ENCODE measurements at places on chromosomes 16 and 17.
A peak's percentile ranks its signal among the peaks of the same experiment; 100 is the strongest.

DNA sequence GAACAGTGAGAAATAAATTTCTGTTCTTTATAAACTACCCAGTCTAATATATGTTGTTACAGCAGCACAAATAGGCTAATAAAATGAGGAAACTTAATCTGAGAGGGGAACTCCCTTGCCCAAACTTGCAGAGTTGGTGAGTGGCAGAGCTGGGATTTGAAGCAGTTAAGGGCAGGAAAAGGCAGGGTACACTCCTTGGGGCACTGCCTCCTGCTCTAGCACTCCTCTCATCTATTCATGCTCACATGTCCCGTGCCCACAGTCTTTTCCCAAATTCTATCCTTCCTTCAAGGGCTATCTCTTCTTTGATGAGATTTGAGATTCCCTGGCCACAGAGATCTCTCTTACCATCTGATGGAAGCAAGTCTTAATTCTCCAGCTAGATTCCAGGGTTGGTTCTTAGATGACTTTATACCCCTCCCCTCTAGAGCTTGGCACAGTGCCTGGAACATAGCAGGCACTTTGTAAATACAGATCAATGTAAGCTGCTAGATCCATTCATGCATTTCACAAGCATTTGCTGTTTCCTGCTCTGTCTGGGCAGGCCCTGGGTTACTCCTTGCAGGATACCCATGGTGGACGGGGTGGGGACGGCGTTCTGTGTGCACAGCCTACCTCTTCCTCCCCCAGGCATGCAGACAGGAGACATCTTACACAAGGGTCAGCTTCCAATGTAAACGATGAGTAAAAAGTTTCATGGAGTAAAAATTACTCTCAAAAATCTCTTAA lies 39.2 kb upstream of the ABCC12 start:
- peak; percentile 18 for DNase-seq

DNA sequence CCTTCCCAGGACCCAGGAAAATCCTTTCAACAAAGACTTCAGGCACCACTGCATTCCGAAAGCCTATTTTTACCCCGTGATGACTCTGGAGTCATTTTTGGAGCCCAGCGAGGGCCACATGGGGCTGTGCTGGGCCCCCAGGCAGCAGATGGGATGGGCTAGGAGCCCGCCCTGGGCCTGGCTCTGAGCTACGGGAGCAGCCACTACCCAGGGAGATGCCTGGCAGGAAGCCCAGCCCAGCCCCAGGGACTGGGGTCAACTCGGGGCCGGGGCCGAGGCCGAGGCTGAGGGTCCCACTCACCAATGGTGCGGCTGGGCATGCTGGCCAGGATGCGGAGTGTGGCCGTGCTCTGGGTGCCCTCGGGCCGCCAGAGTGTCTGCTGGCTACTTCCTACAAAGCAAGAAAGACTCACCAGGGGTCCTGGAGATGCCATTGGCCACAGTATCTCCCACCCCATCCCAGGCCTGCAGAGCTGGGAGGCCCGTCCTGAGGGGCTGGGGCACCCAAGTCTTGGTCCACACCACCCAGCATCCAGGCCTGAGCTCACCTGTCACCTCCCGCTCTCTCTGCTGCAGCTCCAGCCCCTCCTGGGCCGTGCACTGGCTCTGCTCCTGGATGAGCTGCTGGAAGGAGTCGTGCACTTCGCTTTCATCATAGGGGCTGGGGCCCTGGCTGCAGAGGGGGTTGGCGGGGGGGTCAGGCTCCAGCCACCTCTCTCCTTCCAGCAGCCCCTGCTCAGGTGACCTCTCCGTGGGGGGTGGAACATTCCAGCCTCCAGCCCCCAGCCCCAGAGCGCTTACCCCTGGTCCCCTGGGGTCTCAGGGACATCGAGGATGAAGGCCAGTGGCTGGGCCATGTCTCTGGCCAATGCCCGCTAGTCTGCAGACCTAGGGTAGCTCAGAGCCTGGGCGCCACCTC lies 2.3 kb downstream of the TMC6 start:
- no peak for DNase-seq

- no peak for DNase-seq
Observed at GRCh38 chr16:81429045-81429521, 15.5 kb upstream of the CMIP start.

GRCh38 chr16:66204756-66205155 lies 161.7 kb upstream of the CDH5 start:
- DNase-seq: no peak

DNA sequence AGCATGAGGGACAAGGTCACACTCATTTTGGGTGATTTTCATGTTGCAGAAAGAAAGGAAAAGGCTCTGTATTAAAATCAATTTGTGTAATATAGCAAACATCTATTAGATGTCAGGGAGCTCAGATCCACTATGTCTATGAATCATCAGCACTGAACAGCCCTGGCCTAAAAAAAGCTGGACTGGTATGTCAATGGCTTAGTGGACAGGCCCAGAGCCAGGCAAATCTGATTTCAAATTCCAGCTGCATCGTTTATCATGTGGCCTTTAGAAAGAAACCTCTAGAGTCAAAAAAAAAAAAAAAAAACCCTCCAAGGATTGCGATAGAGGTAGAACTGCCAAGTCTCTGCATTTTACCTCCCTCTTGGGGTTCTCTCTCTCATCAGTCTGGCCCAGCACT lies 5.4 kb downstream of the GAS7 start:
- no peak for DNase-seq

- no peak for DNase-seq
Observed at GRCh38 chr16:24045641-24046040, 209.9 kb downstream of the PRKCB start.

DNA sequence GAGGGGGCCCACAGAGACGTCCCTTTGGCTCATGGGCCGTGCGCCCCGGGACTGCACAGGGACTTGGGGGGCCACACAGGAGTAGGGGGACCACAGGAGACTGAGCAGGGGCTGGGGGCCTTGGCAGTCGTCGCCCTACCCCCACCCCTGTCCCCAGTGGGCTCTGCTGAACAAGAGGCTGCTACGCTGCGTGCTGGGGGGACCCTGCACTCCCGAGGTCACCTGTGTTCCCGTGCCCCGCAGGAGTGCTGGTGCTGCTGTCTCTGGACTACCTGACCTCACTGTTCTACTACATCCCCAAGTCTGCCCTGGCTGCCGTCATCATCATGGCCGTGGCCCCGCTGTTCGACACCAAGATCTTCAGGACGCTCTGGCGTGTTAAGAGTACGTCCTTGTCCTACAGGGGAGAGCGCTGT lies 14.4 kb upstream of the RNF213 start:
- DNase-seq: no peak

GRCh38 chr17:79930877-79931816 lies 91.9 kb upstream of the CBX4 start:
- DNase-seq: peak; percentile 38

- DNase-seq: no peak
Observed at GRCh38 chr16:29925105-29925756, 795 bp downstream of the KCTD13 start.

DNA sequence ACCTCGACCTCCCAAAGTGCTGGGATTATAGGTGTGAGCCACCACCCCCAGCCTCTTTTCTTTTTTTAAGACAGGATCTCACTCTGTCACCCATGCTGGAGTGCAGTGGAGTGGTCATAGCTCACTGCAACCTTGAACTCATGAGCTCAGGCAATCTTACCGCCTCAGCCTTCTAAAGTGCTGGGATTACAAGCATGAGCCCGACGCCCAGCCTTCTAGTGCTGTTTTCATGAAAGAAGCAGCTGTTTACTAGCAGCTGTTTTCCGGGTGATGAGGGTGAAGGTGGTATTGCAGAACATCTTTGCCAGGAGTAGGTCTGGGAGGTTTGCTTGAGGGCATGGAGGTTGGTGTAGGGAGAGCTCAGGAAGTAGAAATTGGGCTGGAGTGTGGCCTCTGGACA lies 2.0 kb downstream of the ADCY7 start:
- DNase-seq: no peak

- no peak for DNase-seq
Observed at GRCh38 chr17:39009581-39010001, 42.4 kb upstream of the FBXO47 start.

- peak; percentile 68 for DNase-seq
Observed at GRCh38 chr17:38598536-38598935, 7.2 kb downstream of the SRCIN1 start.

GRCh38 chr17:68048996-68049395 lies 13.5 kb downstream of the KPNA2 start:
- DNase-seq: no peak

GRCh38 chr17:68640242-68640989 lies 39.2 kb upstream of the FAM20A start:
- no peak for DNase-seq

DNA sequence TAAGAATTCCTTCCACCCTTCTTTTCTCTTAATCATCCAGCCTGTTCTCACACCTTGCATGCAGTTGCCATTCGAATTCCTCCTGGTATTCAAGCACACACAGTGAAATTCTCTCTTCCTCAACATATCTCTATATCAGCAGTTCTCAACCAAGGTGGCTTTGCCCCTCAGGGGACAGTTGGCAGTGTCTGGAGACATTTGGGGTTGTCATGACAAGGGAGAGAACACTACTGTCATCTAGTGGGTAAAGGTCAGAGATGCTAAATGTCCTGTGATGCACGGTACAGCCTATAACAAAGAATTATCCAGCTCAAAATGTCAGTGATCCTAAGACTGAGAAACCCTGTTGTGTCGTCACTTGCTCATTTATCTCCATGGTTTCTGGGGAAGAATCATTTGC lies 94.8 kb upstream of the CPHXL start:
- DNase-seq: peak; percentile 6

- no peak for DNase-seq
Observed at GRCh38 chr17:30950189-30950588, 20.6 kb upstream of the RNF135 start.

DNA sequence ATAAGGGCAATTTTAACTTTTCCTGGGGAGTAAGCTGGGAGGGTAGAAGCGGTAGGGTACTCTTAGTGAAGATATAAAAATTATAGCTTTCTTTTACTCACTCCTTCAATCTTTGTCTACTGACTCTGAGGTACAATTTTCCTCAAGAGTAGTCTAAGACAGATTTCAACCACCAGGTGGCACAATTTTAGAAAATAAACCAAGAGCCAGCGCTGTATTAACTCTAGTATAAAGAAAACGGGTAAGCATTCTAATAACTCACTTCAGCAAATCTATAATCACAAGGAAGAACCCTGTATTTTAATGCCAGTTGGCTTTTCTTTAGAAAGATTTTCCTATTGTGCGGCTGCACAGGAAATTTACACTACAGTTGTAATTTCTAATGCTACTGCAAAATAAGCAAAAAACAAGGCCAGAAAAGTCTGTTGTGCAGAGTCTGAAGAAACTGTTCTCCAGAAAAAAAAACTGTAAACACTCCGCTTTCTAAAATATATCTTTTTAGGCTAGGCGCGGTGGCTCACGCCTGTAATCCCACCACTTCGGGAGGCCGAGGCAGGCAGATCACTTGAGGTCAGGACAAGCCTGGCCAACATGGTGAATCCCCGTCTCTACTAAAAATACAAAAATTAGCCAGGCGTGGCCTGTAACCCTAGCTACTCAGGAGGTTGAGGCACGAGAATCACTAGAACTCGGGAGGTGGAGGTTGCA lies 1.9 kb downstream of the CMC2 start:
- DNase-seq: peak; percentile 66

DNA sequence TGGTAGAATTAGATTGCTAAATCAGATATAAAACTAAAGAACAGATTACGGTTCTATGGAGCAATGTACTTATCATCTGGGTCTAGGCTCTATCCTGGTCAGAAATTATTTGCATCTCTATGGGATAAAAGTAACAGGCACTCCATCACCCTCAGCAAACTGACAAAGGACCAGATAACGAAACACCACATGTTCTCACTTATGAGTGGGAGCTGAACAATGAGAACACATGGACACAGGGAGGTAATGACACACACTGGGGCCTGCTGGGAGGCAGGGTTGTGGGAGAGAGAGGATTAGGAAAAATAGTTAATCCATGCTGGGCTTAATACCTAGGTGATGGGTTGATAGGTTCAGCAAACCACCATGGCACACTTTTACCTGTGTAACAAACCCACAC lies 61.9 kb downstream of the MPHOSPH6 start:
- no peak for DNase-seq

GRCh38 chr16:20867585-20867984 lies 32.6 kb downstream of the DCUN1D3 start:
- no peak for DNase-seq

DNA sequence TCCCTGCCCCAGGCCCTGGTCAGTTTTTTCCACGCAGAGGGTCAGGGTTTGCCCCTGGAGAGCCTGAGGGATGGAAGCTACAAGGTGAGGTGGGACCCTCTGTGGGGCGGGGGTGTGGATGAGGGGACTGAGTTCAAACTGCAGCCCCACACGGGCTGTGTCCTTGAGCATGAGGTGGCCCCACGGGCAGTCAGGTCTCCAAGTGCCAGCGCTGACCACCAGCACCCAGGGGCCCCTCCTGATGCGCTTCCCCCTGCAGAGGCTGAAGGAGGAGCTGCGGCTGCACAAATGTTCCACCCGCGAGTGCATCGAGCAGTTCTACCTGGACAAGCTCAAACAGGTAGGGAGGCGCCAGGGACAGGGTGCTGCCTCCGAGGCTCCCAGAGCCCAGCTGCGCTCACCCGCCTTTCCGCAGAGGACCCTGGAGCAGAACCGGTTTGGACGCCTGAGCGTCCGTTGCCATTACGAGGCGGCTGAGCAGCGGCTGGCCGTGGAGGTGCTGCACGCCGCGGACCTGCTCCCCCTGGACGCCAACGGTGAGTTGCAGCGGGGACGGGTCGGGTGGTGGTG lies 4.3 kb downstream of the TSR3 start:
- DNase-seq: no peak

GRCh38 chr16:84498859-84499620 lies 5.4 kb downstream of the MEAK7 start:
- DNase-seq: peak; percentile 57

GRCh38 chr17:57966246-57966645 lies 11.0 kb upstream of the CUEDC1 start:
- DNase-seq: no peak

- DNase-seq: no peak
Observed at GRCh38 chr17:62611728-62612127, 15.7 kb upstream of the MRC2 start.

DNA sequence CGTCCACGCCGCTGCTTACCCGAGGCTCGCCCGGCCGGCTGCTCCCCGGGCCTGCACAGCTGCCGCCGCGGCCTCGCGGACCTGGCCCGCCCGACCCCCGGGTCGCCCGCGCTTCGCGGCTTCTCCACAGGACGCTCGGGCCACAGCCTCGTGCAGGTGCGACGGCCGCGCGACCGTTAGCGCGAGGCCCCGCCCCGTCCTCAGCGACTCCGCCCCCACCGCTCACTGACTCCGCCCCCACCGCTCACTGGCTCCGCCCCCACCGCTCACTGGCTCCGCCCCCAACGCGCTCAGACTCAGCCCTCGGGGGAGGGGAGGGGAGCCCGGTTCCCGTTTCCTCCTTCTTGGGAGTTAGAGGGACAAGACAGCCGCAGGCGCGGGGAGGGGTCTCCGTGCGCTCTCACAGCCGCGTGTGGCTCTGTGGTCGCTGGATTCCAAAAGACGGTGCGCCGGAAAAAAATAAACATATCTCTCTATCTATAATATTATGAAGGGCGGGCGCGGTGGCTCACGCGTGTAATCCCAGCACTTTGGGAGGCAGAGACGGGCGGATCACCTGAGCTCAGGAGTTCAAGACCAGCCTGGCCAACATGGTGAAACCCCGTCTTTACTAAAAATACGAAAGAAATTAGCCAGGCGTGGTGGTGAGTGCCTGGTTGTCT lies at the start of gene MEIOB:
MEIOB (minus strand) TSS at position 191 of the 662 bp plus-strand sequence. CDS start 3,989 bp downstream, outside the sequence.
- peak; percentile 85 for DNase-seq

Data from Caki2 (cell line).